ENCODE measurements at places on chromosomes 12 and 14.

DNA sequence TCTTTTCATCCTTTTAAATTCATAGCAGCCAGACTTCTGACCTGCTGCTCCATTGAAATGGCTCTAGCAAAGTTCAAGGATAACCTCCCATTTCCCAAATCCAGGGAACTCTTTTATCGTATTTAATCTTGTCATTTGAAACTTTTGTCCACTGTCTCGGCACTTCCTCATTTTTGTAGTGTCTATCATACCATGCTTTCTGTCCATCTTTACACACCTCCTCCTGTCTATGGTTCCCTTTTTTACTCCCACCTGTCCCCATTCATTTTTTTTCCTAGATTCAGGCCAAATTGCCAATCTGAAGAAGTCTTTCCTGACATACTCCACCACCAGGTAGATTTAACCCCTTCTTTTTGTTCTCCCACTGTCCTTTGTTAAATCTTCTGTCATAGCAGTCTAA, 31.0 kb downstream of the NFYB start:
- DNase-seq, result no peak

GRCh38 chr12:75553836-75554555, 42.6 kb upstream of the KRR1 start:
- DNase-seq, result no peak

GRCh38 chr12:47014474-47014873, 64.9 kb upstream of the PCED1B start:
- no peak for DNase-seq

- no peak for DNase-seq
These were observed 30.5 kb downstream of the RASAL1 start for GRCh38 chr12:113104953-113105510.

DNA sequence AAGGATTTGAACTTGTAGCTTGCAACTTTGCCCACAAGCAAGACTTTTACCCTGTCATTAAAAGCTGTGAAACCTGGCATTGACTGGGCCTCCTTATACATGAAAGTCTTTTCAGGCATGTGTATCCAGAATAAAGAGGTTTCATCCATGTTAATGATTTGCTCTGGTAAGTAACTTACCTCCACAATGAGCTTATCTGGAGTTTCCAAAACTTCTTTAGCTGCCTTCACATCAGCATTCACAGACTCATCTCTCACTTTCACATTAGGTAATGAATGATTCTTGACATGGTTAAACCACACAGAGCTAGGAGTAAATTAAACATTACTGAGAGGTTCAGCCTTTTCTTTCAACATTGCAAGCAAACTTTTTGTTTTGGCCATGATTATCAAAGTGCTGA, 234.4 kb upstream of the CLEC14A start:
- no peak for DNase-seq

- no peak for DNase-seq
These were observed 136.2 kb downstream of the MED13L start for GRCh38 chr12:116141110-116141832.

DNA sequence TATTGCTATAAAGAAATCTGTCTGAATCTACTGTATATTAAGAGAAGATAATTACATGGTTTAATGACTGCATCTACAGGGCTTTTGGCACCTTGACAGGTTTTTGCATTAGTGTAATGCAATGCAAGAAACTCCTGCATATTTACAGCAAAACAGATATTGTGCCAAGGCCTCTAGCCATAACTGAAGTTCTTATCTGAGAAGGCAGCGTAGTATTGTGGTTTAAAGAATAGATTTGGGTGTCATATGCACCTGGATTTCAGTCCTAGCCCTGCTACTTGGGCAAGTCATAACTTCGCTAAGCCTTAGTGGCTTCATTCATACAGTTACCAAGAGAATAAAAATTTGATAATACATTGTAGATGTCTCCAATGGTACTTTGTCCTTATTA, 350.1 kb downstream of the CCDC91 start:
- no peak for DNase-seq

DNA sequence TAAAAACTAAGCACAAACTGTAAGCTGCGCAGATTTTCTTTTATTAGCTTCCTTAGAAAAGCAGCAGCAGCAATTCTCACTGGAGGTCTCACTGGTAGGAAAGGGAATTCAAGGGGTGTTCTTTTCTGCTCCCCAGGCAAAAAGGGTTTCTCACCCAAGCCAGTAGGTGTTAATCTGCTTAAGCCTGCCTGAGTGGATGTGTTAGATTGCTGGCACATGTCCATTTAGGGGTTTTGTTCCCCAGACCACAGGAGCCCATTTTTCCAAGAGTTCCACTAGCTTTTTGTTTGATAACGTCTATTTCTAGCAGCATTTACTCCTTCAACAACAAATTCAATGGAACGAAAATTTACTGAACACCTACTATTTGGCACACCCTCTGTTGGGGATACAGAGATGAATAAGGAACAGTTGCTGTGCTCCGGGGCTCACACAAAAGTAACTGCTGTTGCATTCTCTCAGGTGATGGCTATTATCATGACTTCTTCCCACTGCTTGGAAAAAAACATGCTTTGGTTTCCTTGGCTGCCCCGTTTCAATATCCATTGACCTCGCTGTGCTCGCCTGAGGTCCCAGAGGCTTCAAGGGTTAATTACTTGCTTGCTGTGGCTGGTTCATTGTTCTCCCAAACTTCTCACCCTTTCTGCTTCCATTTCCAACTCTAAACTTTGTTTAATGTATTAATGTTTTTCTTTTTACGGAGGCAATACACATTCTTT, 31.1 kb upstream of the RIC8B start:
- DNase-seq, result no peak

DNA sequence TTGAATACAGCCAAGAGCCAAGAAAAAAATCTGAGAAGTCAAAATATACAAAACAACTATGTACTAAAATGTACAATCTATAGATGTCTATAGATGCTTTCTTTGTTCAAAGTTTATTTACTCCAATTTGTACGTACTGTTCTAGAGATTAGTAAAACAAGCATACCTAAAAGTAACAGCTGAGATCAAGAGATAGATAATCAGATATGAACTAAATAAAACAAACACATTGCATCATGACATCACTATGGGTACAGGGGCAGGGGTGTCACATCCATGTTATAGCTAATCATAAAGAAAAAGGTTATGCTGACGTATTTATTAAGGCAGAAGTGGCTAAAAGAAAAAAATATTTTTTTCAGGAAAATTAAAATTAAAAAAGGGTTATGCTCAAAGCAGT, 72.0 kb upstream of the BBS10 start:
- DNase-seq, result no peak

- no peak for DNase-seq
These were observed 51.4 kb upstream of the TMX1 start for GRCh38 chr14:51188566-51189185.

GRCh38 chr12:84290168-84290567, 622.4 kb downstream of the SLC6A15 start:
- DNase-seq, result no peak

DNA sequence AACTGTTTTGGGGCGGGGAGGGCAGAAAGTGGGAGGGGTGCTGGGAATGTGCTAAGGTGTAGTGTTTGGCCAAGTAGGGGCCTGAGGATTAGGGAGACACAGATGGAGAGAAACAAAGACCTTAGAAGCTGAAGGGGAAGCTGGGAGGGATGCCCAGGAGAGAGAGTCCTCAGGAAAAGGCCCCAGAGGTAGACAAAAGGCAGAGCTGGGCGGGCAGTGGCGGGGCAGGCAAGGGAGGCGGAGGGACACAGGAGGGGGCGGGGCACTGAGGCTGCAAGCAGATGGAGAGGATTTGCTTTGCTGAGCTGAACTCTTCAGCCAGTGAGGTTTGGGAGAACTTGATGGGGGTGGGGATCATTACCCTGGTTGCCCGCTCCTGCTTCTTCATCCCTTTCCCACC, 2.8 kb downstream of the PTMS start:
- DNase-seq, result peak; percentile 17

GRCh38 chr12:111569363-111570083, 29.6 kb downstream of the ATXN2 start:
- DNase-seq, result no peak

- DNase-seq, result no peak
These were observed 429.0 kb upstream of the FBXO33 start for GRCh38 chr14:39861229-39861600.

GRCh38 chr12:69397978-69398377, 38.4 kb downstream of the YEATS4 start:
- DNase-seq, result no peak

- no peak for DNase-seq
These were observed 142.8 kb upstream of the FUT8 start for GRCh38 chr14:65269732-65270131.

- DNase-seq, result no peak
These were observed 44.0 kb downstream of the DLK1 start for GRCh38 chr14:100770605-100771120.

DNA sequence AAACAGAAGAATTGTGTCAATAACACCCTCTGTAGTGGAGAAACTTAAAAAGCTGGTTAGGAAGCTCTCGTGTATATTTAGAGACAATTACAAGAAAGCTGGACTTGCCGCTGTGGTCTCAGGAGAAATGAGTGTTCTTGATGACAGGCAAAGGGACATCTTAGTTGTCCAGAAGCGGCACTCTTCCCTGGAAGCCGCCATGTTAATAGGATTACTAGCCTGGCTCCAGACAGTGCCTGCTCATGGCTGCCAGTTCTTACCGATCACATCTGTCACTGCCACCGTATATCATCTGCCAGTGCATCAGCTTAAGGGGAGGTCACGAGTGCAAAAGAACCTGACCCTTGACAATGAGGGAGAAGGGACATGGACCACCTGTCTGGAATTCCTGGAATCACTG, 48.9 kb downstream of the C14orf132 start:
- DNase-seq, result no peak

GRCh38 chr14:88993946-88994345, 169.5 kb downstream of the TTC8 start:
- DNase-seq, result no peak

GRCh38 chr12:14886271-14886670, 617 bp upstream of the MGP start:
- no peak for DNase-seq

DNA sequence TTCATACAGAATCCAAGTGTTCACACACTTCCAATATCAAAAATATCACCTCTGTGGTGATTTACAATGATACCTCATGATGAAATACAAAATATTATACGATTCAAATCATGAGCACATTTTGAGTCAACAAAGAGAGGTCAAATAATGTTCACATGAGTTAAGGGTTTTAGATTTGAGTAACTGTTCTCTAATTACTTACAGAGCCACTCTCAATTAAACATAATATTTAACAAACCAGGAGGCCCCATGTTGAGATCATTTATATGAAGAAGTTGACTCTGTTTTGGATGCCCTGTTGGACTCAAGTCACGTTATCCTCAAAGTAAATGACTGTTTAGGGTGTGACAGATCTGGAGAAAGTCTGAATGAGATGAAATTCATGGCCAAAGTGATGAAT, 53.5 kb downstream of the NUAK1 start:
- no peak for DNase-seq

DNA sequence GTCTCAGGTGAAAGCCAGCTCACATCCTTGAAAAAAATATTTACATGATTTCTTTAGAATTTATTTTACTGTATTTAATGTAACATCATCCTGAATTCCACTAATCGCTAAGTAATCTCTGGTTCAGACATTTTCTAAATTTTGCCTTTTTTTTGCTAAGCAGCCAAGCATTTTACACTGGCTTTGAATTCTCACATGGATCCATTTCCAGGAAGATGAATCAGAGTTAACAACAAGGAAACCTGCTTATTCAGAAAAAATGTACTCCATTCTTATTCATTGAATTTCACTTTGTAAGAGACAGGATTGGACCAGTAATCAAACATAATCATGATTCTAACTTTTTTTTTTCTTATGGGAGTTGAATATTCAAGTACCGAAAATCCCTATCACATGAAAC, 1785.1 kb upstream of the FLRT2 start:
- DNase-seq, result no peak

DNA sequence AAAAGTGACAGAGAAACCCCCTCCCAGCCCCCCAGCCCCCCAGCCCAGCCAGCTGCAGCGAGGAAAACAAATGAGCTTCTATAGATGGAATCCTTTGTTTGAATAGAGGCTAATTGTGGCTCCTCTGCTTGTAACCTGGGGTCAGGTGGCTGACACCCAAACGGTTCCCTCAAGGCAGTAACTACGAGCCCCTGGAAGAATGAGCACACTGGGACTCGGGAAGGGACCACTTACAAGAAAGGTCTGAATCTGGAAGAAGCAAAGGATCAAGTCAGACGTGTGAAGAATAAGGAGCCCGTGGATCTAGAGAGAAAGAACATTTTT, 108.7 kb upstream of the FUT8 start:
- no peak for DNase-seq

GRCh38 chr12:75641031-75641780, 129.8 kb upstream of the KRR1 start:
- no peak for DNase-seq

GRCh38 chr12:101620762-101621133, 26.0 kb downstream of the MYBPC1 start:
- no peak for DNase-seq

DNA sequence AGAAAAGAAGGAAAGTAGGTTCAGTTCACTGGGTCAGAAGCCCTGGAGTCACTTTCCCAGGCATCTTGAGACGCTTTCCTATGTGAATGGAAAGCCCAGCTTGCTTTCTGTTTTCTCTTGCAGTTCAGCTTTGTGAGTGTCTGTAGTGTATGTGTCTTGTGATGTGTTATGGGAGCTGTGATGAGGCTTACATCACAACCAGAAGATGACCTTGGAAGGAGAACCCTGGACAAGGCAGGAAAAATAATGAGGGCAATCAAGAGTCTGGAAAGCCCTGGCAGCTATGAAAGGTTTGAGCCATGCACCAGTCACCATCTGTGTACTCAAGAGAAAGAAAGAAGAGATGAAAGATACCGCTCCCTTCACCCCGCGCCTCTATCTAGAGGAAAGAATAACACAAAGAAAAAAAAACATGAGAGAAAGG, 35.2 kb upstream of the PTGR2 start:
- no peak for DNase-seq

GRCh38 chr12:130226126-130226525, 63.9 kb downstream of the FZD10 start:
- DNase-seq, result no peak

DNA sequence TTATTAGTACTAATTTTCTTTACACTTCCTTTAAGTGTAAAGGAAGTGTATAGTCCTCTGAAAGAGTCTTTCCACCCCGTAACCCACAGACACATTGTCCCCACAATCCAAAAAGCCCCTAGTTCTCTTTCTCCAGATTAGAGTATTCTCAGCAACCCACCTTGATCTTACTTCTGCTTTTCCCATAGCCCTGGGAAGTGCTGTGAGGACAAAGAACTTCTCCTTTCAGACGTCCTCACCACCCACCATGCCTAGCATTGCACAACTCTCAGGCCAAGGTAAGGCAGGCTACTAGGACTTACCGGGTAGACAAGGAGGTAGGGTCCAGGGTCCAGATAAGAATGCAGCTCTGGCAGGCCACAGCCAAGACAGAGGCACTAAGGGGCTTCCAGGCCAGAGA, 7.4 kb downstream of the AAAS start:
- DNase-seq, result no peak
